Uterine smooth muscle cell (primary cell): ENCODE measurements at places on chromosomes 5 and 9. TPM values are rescaled to one million over a fixed set of nuclear protein-coding genes. Genes with fewer than 3 reads are reported as not detected.

The FAM169A gene
- 2.6 and 3.2 TPM in 2 replicates for total RNA-seq

The PIK3R1 gene
- total RNA-seq = 19.1 and 20.8 TPM in 2 replicates

The MYORG gene
- 0.66 and 1.2 TPM in 2 replicates for total RNA-seq

The TRPM6 gene
- under 0.01 TPM in 2 replicates for total RNA-seq

The FOXD4 gene
- 0.62 TPM in 1 of 2 replicates, not detected in the other for total RNA-seq

The IFNA17 gene
- not detected in 2 replicates for total RNA-seq

The EPB41L4A gene
- 0.75 and 1.00 TPM in 2 replicates for total RNA-seq

The CNTNAP3 gene
- 0.55 and 0.87 TPM in 2 replicates for total RNA-seq

The EGR1 gene
- 3.6 and 6.2 TPM in 2 replicates for total RNA-seq

The SLC6A7 gene
- total RNA-seq = under 0.01 TPM in 1 of 2 replicates, not detected in the other

The SLC34A3 gene
- not detected in 2 replicates for total RNA-seq

The EIF4EBP3 gene
- total RNA-seq = 0.77 and 1.1 TPM in 2 replicates

The IRGM gene
- 0.12 and 0.22 TPM in 2 replicates for total RNA-seq

The WNK2 gene
- total RNA-seq = 0.11 and 0.25 TPM in 2 replicates

The GABRA1 gene
- not detected in 2 replicates for total RNA-seq

The WDR38 gene
- total RNA-seq = 0.11 TPM in 1 of 2 replicates, not detected in the other

The RBM27 gene
- 23.2 and 29.2 TPM in 2 replicates for total RNA-seq

The FBXO10 gene
- 15.5 and 29.4 TPM in 2 replicates for total RNA-seq

The HAPLN1 gene
- 0.11 and 0.37 TPM in 2 replicates for total RNA-seq

The AGGF1 gene
- total RNA-seq = 31.2 and 31.3 TPM in 2 replicates

The RNF44 gene
- total RNA-seq = 1.00 and 1.7 TPM in 2 replicates

The SMIM23 gene
- not detected in 2 replicates for total RNA-seq

The PGGT1B gene
- total RNA-seq = 13.1 and 19.9 TPM in 2 replicates

The ACSL6 gene
- 0.11 TPM in 1 of 2 replicates, not detected in the other for total RNA-seq

The PCDHGA6 gene
- total RNA-seq = 1.7 and 3.2 TPM in 2 replicates

The MEF2C gene
- total RNA-seq = 10.9 and 17.7 TPM in 2 replicates

The NTNG2 gene
- 3.5 and 6.1 TPM in 2 replicates for total RNA-seq

The IL3 gene
- total RNA-seq = not detected in 2 replicates

The CTXN3 gene
- not detected in 2 replicates for total RNA-seq

The PITX1 gene
- total RNA-seq = 1.5 and 2.2 TPM in 2 replicates

The SLC6A18 gene
- not detected in 2 replicates for total RNA-seq

The SMIM33 gene
- total RNA-seq = not detected in 2 replicates

The FOXI1 gene
- total RNA-seq = not detected in 2 replicates

The ARID3C gene
- total RNA-seq = 0.12 and 0.22 TPM in 2 replicates

The IFNA13 gene
- not detected in 2 replicates for total RNA-seq

The RNF183 gene
- total RNA-seq = 0.37 TPM in 1 of 2 replicates, not detected in the other

The TSPAN17 gene
- total RNA-seq = 35.5 and 40.4 TPM in 2 replicates
